Stimulated activated CD4-positive, alpha-beta T cell treated with anti-CD3 and anti-CD28 coated beads, Interleukin-1b, Interleukin-23, amount 100 ng/mL, for 48 hours (primary cell): ENCODE measurements at places on chromosomes 7 and 10.

DNA sequence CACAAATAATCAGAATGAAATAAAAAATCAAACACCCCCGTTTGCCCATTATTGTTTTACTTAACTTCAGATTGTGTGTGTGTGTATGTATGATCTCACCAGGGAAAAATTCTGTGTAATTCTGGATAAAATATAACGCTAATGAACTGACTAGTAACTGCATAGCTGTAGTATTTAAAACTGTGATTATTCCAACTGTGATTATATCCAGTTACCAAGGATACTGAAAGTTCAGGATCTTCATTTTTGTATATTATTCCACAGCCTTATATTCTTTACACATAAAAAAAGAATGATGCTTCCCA, 2.9 kb downstream of the TWIST1 start:
- no peak for DNase-seq

DNA sequence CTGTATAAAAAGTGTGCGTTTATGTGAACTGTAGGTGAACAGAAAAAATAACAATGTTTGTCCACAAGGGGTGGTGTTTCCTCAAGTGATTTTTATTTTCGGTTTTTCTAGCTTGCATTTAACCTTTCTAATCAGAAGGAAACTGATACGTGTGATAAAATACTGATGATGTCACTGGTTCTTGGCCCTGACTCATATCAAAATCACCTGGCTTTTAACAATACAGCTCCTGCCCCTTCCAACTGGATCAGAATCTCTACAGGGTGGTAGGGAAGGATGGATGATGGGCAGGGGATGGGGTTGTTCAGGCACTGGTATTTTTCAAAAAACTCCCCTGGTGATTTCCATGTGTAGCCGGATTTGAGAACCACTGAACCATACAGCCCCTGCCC, 10.9 kb downstream of the NPFFR1 start:
- DNase-seq, result no peak

- DNase-seq, result no peak
Measured at GRCh38 chr7:69736126-69736810, 138.0 kb downstream of the AUTS2 start.

- DNase-seq, result no peak
Measured at GRCh38 chr10:78952686-78953085, 116.1 kb upstream of the ZMIZ1 start.

- no peak for DNase-seq
Measured at GRCh38 chr10:89476150-89476549, 59.2 kb downstream of the SLC16A12 start.
